ENCODE measurements at places on chromosomes 11 and 22. TPM values are rescaled to one million over a fixed set of nuclear protein-coding genes. Genes with fewer than 3 reads are reported as not detected.

SIDT2 gene
- 16.2 TPM for total RNA-seq

ZNF74 gene
- 9.9 TPM for total RNA-seq

KCNQ1 gene
- 2.6 TPM for total RNA-seq

OR8G1 gene
- under 0.01 TPM for total RNA-seq

SCGB1C1 gene
- total RNA-seq = not detected

SGSM1 gene
- total RNA-seq = under 0.01 TPM

LRRN4CL gene
- total RNA-seq = 9.9 TPM

C2CD3 gene
- 13.6 TPM for total RNA-seq

C11orf87 gene
- 0.52 TPM for total RNA-seq

SERPING1 gene
- total RNA-seq = 15.1 TPM

All from skeletal muscle tissue (tissue), 5 donors.